ENCODE measurements at places on chromosomes 2 and 18.

- DNase-seq: no peak
Observed at GRCh38 chr2:33071591-33071990, 124.8 kb downstream of the LTBP1 start.

- no peak for DNase-seq
Observed at GRCh38 chr2:132715386-132716351, 45.7 kb upstream of the LYPD1 start.

- DNase-seq: no peak
Observed at GRCh38 chr2:119190321-119191111, 32.0 kb upstream of the C1QL2 start.

GRCh38 chr18:76522122-76522503, 27.1 kb upstream of the ZNF516 start:
- DNase-seq: no peak

DNA sequence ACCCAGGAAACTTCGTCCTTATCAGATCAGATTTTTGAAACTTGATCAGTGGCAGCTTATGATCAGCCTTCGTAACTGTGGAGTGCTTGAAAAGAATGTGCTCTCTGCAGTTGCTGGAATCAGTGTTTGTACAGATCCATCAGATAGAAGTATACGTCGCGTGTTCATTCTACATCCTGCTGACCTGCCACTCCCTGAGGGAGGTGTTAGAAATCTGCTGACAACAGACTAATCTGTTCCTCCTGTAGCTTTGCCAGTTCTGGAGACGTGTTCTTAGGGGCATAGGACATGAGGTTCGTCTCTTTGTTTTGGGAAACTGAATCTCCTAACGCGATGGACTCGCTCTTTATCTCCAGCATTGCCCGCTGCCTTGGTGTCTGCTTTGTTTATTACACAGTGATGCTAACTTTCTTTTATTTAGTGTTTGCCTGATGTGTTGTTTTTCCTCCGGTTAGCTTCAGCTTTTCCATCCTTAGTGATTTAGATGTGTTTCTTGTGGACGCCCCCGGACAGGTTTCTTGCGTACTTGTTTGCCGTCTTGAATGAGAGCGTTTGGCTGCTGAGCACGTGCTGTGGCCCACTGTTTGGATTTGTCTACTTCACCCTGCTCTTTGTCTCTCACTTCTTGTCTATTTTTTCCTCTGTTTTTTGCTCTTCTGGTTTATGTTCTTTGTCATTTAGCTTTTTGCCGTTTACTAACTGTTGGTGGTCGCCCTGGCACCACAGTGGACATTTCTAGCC, 17.4 kb upstream of the GAL3ST2 start:
- no peak for DNase-seq
